ENCODE measurements at places on chromosomes 5 and 9.
A peak's percentile ranks its signal among the peaks of the same experiment; 100 is the strongest.

- DNase-seq: no peak
These were observed 1526.4 kb upstream of the NUDT12 start for GRCh38 chr5:105088961-105089360.

DNA sequence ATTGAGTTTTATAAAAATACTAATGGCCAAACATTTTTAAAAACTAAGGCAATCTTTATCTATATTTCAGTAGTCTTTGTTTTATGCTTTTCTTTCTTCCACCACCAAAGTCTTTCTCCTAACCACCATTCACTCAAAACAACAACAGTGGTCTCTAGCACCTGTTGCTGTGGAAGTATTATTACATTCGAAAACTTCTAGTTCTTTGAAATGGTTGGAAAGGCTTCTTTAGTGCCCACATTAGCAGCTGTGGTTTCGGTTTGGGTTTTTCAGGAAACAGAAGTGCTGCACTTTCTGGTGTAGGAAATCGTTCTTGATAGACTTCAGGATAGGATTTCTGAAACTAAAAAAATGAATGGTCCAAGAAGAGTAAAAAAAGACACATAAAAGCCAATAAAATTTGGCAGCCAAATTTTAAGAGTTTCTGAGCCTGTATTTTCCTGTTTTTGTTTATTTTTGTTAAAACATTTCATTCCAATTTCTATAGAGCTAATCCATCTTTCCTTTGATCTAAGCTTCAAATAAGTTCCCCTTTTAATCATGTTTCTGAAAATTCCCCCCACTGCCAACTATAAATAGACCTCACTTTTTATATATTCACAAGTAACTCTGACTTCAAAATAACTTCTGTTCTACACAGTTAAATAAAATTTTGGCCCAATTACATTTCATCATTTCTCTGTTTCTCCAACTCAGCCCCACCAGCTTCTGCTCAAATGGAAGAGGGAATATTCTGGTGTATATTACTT lies 102.2 kb downstream of the DEPDC1B start:
- no peak for DNase-seq

DNA sequence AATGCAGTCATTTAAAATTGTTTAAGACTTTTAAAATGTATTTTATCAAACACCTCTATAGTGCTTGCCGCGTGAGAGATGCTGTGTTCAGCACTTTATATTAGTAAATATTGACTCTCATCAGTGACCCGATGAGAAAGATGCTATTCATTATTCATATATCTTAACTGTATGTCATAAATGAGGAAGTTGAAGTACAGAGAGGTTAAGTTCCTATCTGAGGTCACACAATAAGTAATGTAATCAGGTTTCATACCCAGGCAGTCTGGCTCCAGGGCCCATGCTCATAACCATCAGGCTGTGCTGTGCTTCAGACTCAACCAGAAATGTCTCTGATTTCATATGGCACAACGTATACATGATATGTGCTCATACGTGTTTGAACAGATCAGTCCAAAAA lies 119.0 kb downstream of the SV2C start:
- no peak for DNase-seq

DNA sequence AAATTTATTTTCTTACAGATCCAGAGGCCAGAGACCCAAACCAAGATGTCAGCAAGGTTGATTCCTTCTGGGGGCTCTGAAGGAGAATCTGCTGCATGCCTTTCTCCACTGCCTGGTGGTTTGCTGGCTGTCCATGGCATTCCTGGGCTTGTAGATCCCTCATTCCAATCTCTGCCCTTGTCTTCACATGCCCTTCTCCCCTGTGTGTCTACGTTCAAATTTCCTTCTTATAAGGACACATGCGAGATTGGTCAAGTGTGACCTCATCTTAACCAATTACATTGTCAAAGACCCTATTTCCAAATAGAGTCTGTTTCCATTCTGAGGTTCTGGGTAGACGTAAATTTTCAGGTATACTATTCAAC lies 84.5 kb upstream of the RAI14 start:
- DNase-seq: peak; percentile 51

DNA sequence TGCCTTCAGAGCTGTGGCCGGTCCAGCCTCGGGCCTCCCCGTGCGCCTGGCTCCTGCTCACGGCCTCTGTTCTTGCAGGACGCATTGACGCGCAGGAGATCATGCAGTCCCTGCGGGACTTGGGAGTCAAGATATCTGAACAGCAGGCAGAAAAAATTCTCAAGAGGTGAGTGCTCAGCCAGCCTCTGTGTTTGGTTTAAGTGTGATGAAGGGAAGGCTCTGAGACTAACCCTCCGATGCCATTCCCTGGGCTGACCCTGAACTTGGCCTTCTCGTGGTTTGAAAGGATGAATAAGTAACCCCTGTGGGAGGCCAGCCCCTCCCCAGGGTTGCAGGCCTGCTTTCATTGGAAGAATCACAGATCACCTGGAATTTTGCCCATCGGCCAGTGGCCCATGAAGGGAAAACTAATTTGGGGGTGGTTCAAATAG lies 26.3 kb downstream of the PTGES2 start:
- no peak for DNase-seq

DNA sequence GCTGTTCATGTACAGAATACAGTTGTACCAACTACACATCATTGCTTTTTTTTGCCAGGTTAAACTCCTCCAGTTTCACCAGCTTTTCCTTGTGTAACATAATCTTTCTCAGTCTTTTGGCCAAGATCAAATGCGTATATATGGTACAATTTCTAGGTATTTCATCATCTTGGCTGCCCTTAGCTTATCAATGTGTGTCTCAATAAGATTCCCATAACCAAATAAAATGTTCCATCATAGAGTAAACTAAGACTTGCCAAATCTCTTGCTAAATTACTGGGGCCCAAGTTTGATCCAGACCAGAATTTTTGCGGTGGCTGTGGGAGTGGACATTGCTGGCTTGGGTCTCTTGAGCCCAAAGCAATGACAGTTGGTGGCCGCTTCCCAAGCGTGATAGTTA lies 24.3 kb upstream of the ERBIN start:
- no peak for DNase-seq

- DNase-seq: peak; percentile 15
These were observed 200.3 kb downstream of the TRPM3 start for GRCh38 chr9:70921136-70921535.

DNA sequence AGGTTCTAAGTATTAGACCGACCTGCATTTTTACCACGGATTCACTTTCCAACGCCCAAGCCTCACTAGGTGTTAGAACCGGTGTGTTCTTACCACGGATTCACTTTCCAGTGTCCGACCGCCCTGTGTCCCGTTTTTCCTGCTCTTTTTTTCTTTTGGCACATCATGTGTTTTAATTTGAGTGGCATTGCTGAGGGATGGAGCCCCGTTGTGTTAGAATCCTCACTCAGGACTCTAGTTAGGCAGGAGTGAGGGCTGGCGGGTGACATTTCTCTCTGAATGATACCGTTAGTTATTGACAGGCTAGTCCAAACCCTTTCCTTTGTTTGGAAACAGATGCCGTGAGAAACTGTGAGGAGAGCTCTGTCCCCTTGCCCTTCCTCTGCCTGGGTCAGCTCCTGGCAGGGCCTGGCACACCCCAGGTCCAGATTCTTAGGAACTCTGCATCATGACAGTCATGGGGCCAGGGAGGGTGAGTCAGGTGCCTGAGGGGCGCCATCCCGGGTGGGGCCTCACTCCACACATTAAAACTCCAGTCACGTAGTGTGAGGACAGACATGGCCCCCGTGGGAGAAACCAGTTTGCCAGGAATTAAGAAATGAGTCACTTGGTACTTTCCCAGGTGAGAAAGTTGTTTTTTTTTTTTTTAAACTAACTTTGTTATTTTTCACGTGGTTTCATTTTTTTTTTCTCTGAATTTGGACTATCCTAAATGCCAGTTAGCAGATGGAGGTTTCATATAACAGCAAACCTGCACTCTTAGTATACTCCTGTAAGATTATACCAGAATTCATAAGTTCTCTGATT lies 15.8 kb downstream of the EXOC3 start:
- no peak for DNase-seq

DNA sequence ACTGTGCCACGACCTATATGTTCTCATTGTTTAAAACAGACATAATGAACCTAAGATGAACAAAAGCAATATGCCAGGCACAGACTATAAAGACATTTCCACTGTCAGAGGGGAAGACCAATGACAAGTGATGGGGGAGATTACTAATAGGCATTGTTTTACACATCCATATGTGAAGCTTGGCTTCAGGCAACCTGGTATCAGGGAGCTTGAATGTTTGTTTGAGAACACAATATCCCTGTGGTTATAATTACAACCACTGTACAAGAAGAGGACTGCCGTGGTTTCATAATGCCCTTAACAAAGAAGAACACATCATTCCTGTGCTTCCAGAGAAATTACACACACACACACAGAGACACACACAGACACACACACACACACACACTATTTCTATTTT lies 385.7 kb downstream of the BNC2 start:
- no peak for DNase-seq

- DNase-seq: no peak
These were observed 85.4 kb upstream of the PLPP1 start for GRCh38 chr5:55620009-55620765.

DNA sequence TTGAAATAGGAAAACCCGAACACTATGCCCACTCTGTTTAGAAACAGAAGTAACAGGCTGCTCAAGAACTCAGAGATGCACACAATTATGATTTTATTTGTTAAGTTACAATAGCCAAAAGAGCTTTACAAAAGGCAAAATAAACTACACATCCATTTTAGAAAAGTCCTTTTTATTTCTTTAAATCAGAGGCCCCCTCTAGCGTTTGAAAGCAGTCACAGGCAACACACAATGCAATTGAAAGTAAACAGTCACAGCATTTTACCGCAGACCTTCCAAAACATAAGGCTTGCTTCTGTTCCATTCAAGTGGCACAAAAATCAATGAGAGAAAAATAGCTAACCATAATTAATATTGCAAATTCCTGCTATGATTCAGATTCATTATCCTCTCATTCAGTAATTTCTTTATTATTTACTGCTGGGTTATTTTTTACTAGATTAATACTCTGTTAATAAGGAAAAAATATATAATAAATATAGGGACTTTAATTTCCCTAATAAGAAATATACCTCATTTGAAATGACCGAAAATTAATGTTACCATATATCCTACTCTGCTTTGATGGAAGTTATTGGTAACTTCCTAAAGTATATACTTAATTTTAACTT lies 78.3 kb downstream of the CEP120 start:
- DNase-seq: peak; percentile 15

Data from amniotic stem cell (primary cell).